Stimulated activated CD8-positive, alpha-beta memory T cell treated with anti-CD3 and anti-CD28 coated beads, Interleukin-7, amount 100 ng/mL, for 1 hour (primary cell): ENCODE measurements at places on chromosomes 11 and 22.

- DNase-seq, result no peak
Observed at GRCh38 chr11:17611049-17611448, 64.0 kb downstream of the OTOG start.

- no peak for DNase-seq
Observed at GRCh38 chr11:131979364-131979763, 608.9 kb downstream of the NTM start.

GRCh38 chr22:22410121-22410520, 98.4 kb downstream of the ZNF280B start:
- no peak for DNase-seq

- no peak for DNase-seq
Observed at GRCh38 chr22:47446821-47447810, 684.7 kb downstream of the TBC1D22A start.

DNA sequence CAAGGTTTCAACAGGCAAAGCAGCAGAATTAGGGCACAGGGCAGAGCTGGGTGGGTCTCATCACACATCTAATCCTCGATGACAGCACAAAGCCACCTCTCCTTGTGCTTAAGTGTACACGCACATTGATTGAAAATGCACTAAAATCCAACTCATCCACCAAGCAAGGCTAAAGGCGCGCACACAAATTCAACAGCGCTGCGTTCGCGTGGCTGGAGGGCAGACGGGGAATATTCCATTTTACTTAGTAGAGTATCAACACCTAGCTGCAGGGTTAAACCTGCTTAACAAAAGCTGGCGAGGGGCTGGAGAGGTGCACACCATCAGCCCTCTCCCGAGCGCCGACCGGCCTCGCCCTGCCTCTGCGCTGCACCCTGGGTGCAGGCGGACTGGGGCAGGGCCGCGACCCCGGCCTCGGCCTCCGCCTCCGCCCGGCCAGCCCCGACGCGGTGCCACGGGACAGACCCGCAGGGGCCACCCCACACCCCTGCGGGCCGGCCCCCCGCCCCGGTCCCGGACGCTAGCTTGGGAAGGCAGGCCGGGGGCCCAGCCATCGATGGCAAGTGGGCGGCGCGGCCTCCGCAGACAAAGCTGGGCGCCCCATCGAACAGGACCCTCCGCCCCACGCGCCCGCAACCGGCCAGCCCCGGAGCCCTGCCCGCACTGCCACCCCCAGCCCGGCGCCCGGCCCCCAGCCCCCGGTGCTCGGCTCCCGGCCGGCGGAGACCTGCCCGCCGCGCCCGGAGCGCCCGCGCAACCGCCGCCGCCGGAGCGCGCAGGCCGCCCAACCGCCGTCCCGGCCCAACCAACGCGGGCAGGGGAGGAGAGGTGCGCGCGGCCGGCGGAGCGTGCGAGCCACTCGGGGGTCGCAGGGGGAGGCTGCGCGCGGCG, 929 bp downstream of the PRDM10 start:
- no peak for DNase-seq

- DNase-seq, result no peak
Observed at GRCh38 chr11:76629116-76629852, 41.3 kb downstream of the LRRC32 start.

GRCh38 chr11:68669301-68670090, 14.8 kb upstream of the GAL start:
- DNase-seq, result no peak

- peak; percentile 29 for DNase-seq
Observed at GRCh38 chr22:22342697-22343580, 98.4 kb downstream of the VPREB1 start.

DNA sequence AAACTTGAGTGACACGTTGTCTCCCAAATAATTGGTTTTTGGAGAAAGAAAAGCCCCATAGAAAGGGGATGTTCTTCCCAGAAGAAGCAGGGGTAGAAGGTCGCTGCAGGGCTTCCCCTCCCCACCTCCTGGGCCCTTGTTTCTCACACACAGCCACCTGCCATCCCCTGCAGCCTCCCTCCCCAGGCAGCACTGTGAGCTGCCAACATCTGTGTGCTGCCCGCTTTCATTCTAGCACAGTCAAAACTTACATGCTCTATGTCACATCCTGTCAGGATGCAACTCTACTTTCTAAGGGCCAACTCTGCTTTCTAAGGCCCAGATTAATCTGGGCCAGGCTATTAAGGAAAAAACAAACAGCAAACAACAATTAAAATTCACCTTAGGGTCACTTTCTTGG, 309.4 kb upstream of the ZC3H12C start:
- no peak for DNase-seq

DNA sequence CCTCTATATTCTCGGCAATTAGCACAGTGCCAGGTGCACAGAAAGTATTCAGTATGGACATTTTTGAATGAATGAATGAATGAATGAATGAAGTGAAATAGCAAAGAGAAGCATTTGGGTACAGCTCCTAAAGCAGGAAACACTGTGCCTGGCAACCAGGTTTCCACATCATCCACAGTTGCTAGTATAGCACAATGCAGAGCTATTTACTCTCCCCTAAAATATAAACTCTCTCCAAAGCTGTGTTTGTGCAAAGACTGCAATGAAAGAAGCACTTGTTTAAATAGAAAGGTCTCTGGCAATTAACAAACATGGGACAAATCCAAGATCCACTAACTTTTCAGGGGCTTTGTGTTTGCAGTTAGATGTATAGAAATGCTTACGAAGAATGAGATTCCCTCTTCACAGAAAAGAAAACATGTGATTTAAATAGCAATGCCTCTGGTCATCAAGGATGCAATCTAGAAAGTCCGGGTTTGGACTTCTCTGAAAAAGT, 103.0 kb upstream of the OPCML start:
- no peak for DNase-seq

DNA sequence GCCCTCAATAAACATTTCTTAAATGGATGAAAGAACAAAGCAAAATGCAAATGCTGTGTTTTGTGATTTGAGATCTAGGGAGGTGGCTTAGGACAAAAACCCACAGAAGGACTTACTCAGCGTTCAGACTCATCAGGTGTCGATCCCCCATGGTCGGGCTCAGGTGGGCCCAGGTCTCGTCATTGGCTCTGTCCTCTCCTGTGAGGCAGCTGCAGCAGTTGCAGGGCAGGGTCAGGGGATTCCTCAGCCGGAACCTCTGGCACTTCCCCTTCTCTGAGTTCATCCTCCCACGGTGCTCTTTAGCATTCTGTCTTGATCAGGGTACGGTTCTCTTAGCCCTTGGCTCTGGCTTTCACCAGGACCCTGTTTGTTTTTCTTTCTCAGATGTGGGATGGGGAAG, 14.0 kb upstream of the ACR start:
- no peak for DNase-seq

GRCh38 chr22:29268511-29269229, 602 bp downstream of the EWSR1 start:
- DNase-seq, result no peak

GRCh38 chr22:25069758-25070481, 117.4 kb downstream of the KIAA1671 start:
- no peak for DNase-seq

GRCh38 chr22:41099036-41099435, 6.6 kb downstream of the EP300 start:
- no peak for DNase-seq

DNA sequence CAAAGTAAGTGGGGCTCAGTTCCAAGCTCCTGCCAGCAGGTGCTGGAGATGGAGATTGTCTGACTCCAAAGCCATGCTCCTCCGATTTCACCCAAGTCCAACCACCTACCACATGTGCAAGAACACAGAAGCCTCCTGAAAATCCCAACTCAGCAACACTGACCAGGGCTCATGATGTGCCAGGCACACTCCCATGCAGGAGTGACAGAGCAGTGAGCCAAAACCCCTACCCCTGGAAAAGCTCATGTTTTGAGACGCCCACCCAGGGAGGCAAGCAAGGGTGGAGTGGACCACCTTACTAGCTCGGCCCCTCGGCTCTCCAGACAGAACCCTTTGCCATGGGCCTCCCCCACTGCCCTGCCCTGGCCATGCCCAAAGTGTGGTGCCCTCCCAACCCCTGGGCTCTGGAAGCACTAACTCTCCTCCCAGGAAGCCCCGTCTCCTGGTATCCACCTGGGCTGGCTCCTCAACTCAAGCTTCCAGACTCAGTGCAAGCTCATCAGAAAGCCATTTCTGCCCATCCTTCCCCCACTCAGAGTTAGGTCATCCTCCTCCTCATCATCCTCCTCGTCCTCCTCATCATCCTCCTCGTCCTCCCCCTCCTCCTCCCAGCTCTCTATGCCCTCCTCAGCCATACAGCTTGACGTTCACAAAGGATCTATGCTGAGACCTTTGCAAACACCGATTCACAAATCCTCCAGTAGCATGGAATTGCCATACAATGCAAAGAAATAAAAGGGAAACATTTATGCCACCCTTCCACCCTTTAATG, 154.9 kb downstream of the MPPED1 start:
- no peak for DNase-seq

DNA sequence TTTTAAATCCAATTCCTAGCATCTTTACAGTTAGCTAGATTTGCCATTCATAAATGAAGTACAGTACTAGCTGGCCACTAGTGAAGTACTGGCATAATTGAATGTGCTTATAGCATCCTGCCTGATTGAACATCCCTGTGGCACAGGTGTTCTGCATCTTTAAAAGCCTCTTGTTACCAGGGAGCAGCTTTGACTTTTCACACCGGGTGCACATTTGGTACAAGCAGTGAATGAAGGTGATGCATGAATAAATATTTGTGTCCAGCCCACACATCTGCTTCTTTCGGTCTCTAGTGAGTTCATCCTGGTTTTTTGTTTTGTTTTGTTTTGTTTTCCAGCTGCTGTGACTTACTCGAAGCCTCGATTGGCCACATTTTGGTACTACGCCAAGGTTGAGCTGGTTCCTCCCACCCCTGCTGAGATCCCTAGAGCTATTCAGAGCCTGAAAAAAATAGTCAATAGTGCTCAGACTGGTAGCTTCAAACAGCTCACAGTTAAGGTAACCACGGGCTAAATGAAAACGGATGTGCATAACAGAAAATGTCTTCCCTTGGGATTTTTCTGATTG, 5.3 kb downstream of the ATP5MG start:
- no peak for DNase-seq

GRCh38 chr11:33741806-33742205, 5.6 kb upstream of the CD59 start:
- DNase-seq, result no peak

DNA sequence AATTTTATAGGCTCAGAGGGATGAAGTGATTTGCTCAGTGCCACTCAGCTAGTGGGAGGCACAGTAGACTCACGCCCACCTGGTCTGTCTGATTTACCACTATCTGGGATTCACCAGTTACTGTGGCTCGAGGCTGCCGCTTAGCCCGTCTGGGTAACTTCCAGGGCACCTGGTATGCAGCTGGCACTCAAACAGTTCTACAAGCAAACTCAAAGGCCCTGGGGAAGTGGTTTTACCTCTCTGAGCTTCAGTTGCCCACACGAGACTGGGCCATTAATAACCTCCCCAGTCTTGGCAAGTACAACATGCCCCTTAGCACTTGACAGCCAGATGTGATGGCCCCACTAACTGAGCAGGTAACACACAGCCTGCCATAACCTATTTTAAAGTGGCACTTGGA, 2.6 kb downstream of the GDPD5 start:
- no peak for DNase-seq

- DNase-seq, result no peak
Observed at GRCh38 chr11:70717936-70718595, 319.7 kb downstream of the CTTN start.

DNA sequence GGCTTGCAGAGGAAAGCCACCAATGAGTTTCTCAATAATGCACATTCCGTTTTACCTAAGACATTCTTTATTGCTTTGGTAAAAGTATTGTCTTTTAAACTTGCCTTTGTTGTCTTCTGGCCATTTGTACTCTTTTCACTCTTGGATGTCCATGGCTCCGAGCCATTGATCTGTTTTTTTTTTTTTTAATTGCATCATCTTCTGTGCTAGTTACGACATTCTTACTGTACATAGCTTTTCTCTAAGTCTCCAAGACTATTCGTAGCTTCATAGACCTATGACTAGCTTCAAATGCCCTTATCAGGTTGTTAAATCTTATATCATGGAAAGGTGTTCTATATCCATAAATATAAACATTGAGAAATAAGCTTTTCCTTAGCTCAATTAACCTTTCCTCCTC, 1522.6 kb downstream of the FAM181B start:
- DNase-seq, result no peak

- DNase-seq, result no peak
Observed at GRCh38 chr22:31218565-31219262, 6.6 kb downstream of the LIMK2 start.

DNA sequence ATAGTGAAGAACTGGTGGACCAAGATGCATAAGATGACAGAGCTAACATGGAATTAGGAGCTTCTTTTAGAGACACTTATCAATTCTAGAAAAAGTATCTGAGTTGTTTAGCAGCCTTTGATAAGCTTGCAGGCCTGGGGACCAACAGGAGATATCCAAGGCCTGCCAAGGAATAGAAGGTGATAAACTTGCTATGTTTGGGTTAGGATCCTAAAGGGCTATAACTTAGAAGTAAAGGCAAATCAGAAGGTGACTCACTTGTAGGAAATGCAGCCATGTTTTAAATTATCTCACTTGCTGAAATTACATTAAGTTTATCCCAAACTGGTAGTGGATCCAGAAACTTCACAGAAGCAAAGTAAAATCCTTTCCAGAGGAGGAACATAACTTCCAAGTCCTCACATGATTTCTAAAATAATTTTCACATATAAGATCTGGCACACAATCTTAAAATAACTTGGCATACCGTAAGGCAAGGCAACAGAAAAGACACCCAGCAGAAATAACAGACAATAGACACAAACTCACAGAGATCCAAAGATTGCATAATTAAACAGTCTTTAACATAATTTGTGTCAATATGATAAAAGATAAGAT, 69.6 kb upstream of the TEAD1 start:
- DNase-seq, result no peak

DNA sequence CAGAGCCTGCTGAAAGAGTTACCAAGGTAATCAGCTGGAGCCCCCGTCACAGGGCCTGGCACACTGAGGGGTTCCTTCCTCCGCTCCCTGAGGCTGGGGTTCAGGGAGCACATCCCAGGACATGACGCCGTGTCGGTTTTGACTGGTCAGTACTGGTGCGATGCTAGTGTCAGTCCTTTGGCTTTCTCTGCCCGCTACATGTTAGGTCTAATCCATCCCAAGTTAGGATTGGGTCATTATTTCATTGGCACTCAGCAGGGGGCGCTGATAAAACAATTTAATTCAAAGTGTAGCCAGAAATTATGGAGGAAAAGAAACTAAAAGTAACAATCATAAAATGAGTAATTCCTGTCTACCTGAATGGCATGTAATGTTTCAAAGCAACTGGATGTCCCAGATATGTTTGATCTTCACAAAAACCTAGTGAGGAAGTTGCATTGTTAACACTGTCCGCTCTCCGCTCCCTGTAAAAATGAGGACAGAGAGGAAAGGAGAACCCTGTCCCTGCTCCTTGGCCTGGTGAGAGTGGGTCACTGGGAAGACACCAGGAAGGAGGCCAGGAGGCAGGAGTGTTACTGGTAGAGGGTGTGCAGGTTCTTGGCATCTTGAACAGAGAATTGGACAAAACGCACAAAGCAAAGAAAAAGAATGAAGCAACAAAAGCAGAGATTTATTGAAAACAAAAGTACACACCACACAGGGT, 27.1 kb downstream of the TSKU start:
- no peak for DNase-seq

GRCh38 chr22:21444701-21445436, 22.3 kb upstream of the TMEM191C start:
- no peak for DNase-seq
